ENCODE measurements at places on chromosomes 16 and 17. TPM values are rescaled to one million over a fixed set of nuclear protein-coding genes. Genes with fewer than 3 reads are reported as not detected.
A peak's percentile ranks its signal among the peaks of the same experiment; 100 is the strongest.

DNA sequence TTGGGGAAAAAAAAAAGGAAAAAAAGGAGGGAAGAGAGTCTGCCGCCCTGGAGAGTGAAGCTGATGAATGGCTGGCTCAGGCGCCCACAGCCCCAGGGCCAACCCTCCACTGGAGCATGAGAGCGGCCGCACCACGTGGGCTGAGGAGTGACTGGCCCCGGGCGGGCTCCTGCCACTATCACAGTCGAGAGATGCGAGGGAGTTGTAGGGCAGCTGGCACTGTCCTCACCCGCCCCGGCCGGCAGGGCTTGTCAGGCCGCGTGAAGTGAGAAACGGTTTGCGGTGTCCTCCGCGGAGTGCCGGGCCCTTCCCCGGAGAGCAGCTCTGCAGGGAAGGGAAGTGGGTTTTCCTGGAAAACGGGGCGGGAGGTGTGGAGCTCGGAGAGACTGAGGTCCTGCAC, 45.9 kb downstream of the JPH3 start:
- no peak overlapping the region for H3K4me3 ChIP-seq
- DNase-seq = no peak
- peaks cover 8% of the 10 kb centered on the region for H3K4me1 ChIP-seq

Gene DPEP3
- not detected for total RNA-seq

GRCh38 chr17:61048376-61049106, 351.1 kb upstream of the TBX2 start:
- H3K4me3 ChIP-seq = no peak overlapping the region
- no peaks in the 10 kb centered on the region for H3K4me1 ChIP-seq
- no peaks in the 10 kb centered on the region for H3K36me3 ChIP-seq
- no peak for DNase-seq

DNA sequence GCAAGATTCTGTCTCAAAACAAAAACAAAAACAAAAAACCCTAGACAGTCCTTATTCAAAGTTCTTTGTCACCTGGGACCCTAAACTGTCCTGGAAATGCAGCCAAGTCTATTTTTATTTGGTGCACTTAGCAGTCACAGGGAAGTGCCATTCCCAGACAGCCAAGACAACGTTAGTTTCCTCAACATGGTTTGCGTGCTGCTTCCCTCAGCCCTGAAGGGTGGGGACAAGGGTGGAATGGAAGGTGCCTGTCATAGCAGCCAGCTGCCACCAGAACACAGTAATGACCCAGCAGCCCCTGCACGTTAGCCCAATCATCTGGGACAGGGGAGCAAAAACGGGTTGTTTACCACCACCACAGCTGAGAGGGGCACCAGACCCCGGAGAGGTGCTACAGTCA, 16.9 kb downstream of the CREBBP start:
- no peak overlapping the region for H3K4me3 ChIP-seq
- peaks cover 36% of the 10 kb centered on the region for H3K4me1 ChIP-seq
- no peaks in the 10 kb centered on the region for H3K27me3 ChIP-seq
- DNase-seq = no peak
- H3K27ac ChIP-seq = no peak overlapping the region
- H3K36me3 ChIP-seq = no peaks in the 10 kb centered on the region

Gene ACADVL
- 552 TPM for total RNA-seq

DNA sequence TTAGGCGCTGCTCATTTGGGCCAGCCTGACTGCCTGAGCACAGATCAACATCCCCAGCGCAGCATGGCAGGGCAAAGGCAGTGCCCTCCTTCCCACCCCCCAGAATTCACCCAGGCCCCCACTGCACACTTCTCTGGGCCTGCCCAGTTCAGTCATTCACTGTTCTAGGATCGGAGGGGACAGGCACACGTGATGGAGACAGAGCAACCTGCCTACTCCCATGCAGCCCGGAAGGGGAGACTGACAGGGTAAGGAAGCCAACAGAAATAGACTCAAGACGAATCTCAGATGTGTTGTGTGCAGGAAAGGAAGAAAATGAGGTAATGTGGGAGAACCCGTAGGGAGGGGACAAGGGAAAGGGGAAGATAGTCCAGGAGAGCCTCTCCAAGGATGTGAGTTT, 59.2 kb upstream of the LYRM9 start:
- no peak for DNase-seq
- H3K36me3 ChIP-seq = no peaks in the 10 kb centered on the region
- H3K27ac ChIP-seq = no peak overlapping the region
- no peaks in the 10 kb centered on the region for H3K4me1 ChIP-seq
- H3K27me3 ChIP-seq = peaks cover 70% of the 10 kb centered on the region

DNA sequence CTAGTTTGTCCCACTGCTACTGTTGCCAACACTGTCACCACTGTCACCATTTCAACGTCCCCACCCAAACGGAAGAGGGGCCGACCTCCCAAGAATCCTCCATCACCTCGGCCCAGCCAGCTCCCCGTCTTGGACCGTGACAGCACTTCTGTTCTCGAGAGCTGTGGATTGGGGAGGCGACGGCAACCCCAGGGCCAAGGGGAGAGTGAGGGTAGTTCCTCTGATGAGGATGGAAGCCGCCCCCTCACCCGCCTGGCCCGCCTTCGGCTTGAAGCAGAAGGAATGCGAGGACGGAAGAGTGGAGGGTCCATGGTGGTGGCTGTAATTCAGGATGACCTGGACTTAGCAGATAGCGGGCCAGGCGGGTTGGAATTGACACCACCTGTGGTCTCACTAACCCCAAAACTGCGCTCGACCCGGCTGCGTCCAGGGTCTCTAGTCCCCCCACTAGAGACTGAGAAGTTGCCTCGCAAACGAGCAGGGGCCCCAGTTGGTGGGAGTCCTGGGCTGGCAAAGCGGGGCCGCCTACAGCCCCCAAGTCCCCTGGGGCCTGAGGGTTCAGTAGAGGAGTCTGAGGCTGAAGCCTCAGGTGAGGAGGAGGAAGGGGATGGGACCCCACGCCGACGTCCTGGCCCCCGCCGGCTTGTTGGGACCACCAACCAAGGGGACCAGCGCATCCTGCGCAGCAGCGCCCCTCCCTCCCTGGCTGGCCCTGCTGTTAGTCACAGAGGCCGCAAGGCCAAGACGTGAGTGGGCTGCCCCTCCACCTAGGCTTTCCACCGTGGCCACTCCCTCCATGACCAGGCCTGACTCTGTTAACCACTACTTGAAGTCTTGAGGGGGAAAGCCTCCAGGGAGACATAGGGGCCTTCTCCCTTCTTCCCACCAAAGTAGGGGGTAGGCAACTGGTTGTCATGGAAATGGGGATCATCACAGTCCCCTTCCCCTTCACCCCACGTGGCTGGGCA, 9.0 kb upstream of the PHKG2 start:
- no peak overlapping the region for H3K4me3 ChIP-seq
- no peak for DNase-seq
- peaks cover 97% of the 10 kb centered on the region for H3K36me3 ChIP-seq
- H3K4me1 ChIP-seq = peaks cover 34% of the 10 kb centered on the region
- H3K27me3 ChIP-seq = no peaks in the 10 kb centered on the region

DNA sequence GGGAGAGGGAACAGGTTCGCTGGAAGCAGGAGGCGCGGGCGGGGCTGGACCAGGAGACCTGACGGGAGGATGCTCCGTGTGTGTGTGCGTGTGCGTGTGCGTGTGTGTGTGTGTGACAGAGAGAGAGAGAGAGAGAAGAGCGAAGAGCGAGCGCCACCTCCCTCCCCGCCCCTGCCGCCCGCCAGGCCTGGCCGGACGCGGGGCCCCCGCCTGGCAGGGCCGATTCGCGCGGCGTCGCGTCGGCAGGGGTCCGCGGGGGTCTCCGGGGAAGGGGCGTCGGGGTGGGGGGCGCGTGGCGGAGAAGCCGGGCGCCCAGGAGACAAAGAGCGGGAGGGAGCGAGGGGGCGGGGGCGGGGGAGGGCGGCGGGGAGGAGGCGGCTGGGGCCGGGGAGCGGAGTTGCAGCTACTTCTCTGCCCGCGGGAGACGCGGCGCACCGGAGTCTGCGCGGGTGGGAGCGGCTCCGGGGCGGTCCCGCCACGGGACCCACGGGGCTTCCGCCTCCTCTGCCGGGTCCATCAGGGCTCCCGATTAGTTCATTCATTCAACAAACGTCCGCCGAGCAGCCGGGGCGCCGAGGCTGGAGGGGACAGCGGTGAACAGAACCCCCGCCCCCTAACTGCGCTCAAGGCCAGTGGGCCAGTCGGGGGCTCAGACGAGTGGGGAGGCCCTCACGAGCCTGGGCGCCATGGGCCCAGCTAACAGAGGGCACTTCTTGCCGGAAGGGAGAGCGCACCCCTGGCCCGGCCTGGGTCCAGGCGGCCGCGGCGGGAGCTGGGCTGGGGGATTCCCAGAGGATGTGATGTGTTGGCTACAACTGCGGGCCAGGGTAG, at the start of gene SAMD14:
TSS of gene SAMD14 (minus strand) at position 433 of the 831 bp plus-strand sequence. CDS start 5,201 bp downstream, outside the sequence.
- H3K4me1 ChIP-seq = peaks cover 23% of the 10 kb centered on the region
- peak within 1 kb of the TSS; percentile 39 for H3K27ac ChIP-seq
- DNase-seq = peak; percentile 35
- peaks cover 17% of the 10 kb centered on the region for H3K36me3 ChIP-seq
